ENCODE measurements at places on chromosomes 13 and 19.

DNA sequence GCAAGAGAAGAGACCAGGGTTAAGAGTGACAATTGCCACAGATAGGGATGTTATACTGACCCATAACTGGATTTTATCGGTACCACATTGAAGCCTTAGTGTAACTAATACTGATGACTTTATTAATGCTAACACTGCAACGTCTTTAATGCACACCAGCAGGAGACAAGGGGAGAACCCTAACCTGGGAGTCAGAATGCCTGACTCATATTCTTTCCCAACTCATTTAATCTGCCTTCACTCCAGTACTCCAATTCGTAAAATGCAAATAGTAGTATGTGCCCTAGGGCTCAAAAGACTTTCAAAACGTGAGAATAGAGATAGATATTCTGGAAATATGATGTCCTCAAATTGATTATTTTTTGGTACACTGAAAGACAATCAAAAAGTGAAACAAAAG is 62.4 kb downstream of the GPC6 start:
- DNase-seq: no peak

GRCh38 chr13:19618977-19619376 is 14.5 kb upstream of the MPHOSPH8 start:
- peak; percentile 20 for DNase-seq

- DNase-seq: no peak
These were observed 3.8 kb upstream of the CCDC97 start for GRCh38 chr19:41305927-41306793.

DNA sequence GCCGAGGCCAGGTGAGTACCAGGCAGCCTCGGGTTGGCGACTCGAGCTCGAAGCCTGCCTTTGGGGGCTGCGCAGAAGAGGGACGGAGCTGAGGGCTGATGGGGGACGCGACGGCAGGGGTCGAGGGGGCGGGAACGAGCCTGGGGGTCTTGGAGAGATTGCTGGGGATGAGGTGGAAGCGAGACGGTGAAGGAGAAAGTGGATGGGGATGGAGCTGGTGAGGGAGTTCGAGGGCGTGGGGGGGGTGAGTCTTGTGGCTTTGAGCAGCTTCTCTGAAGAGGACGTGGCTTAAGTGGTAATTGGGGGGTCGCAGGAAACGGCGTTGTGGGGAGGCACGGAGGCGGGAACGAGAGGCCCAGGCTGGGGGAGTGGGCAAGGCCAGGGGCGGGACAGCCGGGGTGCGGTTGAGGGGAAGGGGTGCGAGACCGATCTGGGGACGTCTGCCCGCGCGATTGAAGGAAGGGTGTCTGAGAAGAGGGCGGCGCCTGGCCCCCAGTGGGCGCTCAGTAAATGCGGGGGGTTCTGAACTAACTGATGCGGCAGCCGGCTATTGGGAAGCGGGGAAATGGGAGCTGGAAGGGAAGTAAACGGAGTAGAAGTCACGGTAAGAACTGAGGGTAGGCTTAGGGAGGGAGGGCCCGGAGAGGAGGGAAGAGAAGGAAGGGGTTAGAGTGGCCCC is 426 bp downstream of the MYO9B start:
- DNase-seq: peak; percentile 31

GRCh38 chr13:99339736-99340397 is 32.7 kb upstream of the GPR183 start:
- peak; percentile 70 for DNase-seq

DNA sequence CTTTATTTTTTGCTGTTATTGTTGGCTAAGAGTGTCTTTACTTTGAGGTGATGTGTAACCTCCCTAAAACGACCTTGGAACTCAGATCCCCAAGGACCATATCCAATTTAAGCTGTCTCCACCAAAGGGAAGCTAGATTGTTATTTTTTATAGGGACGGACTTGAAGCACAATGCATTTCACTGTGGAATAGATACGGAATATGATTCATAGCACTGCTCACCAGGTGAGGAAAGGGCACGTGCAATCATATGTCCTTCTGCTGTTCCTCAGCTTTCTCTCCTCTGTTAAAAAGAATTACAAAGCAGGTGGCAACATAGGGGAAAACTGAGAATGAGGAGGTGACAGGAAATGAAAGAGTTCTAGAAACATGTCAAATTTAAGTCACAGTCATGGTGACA is 679.0 kb downstream of the PCDH9 start:
- DNase-seq: no peak

DNA sequence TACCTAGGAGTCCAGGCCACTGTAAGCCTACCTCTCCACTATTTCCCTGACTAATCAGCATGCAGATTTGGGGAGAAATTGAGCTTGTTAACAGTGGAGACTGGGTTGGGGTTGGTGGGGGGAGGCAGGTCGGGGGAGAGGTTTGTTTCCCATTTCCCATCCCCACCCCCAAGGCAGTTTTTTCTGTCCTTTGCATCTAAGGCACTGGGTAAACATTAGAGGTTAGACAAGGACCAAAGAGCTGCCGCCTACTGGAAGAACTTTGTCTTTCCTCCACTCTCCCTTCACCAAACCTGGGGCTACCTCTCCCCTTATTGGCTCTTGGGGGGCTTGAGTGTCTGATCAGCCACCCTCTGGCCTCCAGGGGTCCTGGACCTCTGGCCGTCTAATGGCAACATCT is 953 bp downstream of the KCNN4 start:
- no peak for DNase-seq

DNA sequence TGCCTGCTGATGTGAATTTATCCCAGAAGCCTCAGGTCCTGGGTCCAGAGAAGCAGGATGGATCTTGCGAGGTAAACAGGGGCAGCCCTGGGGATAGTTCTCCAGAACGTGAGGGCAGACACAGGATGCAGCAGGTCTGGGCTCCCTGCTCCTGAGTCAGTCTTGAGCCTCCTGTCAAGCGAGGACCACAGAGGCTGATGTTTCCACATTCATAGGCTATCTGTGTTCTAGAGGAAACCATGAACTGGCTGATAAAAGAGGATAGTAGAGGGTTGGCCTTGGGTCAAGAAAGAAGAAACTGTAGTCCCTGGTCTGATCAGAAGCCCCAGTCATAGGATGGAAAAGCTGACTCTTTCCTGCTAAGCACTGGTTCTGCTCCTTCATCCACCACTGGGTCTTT is 2.2 kb downstream of the ZNF175 start:
- DNase-seq: no peak

DNA sequence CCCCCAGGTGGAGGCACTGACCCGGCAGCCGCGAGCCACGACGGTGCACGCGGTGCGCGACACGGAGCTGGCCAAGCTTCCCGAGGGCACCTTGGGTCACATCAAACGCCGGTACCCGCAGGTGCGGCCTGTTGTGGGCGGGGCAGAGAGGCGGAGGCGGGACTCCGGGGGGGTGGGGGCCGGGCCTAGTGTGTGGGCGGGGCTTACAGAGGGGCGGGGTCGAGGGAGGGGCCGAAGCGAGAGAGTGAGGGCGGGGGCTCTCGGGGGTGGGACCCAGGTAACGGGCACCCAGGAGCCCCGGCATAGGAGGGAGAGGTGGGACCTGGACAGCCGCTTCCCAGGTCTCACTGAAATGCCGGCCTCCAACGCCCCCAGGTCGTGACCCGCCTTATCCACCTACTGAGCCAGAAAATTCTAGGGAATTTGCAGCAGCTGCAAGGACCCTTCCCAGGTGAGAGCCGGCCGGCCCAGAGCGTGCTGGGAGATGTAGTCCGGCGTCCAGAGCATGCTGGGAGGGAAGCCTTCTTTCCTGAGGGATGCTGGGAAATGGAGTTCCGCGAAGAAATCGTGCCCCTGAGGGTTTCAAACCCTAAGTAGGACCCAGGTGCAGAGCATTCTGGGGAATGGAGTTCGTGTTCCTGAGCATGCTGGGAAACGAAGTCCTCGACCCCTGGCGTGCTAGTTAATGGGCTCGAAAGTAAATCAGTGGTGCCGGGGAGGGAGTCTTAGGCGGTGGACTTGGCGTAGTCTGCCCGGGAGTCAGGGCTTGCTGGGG is 15.7 kb downstream of the PNPLA6 start:
- peak; percentile 77 for DNase-seq

DNA sequence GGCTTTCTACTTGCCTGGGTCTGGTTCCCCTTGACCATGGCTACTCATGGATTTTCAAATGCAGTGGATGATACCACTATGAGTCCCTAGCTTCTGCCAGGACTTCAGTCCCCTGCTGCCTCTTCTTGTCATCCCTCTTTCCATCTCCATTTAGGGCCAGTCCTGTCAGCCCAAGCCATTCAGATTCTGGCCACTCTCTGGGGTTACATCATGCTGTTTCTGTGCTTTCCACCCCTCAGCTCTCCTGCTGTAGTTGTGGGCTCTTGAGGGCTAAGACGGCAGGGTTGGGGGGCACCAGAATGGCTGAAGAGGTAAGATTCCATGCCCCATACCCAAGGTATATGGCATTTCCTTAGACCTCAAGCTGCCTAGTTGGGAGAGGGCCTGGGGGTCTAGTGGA is 13.2 kb upstream of the ZNF492 start:
- no peak for DNase-seq

GRCh38 chr19:46624958-46625661 is at the start of gene PTGIR:
Gene PTGIR, minus strand, starts transcription at chr19:46625089. Its CDS starts 864 bp downstream, at chr19:46624225.
- DNase-seq: peak; percentile 45

DNA sequence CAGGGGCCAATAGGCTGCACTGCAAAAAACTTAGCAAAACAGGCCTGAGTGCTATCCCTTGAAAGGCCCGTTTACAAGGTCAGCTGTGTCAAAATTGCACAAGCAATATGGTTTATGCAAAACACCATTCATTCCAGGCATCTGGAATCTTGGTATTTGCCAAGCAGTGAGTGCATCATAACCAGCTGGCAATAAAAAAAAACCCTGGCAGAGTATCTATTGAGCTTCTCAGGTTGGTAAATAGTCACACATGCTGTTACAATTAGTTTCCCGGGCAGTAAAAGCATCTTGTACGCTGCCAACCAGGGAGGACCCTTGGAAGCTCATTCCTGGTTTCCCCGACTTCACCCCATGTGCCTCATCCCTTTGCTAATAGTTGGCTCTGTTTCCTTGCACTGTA is 21.3 kb downstream of the ZNF77 start:
- no peak for DNase-seq

DNA sequence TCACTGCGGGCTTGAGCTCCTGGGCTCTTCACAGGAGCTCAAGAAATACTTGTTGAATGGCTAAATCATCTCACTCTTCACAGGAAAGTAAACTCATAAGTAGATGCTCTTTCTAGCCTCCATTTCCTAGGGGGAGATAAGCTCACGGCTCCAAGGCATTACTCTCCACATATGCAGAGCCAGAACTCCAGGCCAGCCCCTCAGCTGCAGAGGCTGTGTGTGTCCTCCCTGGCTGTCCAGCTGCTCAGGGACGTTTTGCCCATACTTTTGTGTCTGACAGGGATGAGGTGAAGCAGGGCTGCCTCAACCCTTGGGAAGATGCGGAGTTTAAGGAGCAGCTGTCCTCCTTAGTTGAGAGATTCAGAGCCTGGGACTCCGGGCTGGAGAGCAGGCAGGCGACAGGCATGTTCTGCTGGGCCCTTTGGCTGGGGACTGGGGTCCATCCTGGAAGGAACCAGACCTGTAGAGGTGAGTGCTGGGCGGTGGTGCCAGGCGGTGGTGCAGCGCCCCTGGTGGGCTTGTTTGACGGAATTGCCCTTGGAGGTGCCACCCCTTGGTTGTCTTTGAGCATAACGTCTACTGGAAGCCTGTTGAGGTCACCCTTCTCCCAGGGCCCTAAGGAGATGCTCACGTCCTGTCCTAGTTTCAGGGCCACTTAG is 20.5 kb upstream of the SLC15A1 start:
- no peak for DNase-seq

DNA sequence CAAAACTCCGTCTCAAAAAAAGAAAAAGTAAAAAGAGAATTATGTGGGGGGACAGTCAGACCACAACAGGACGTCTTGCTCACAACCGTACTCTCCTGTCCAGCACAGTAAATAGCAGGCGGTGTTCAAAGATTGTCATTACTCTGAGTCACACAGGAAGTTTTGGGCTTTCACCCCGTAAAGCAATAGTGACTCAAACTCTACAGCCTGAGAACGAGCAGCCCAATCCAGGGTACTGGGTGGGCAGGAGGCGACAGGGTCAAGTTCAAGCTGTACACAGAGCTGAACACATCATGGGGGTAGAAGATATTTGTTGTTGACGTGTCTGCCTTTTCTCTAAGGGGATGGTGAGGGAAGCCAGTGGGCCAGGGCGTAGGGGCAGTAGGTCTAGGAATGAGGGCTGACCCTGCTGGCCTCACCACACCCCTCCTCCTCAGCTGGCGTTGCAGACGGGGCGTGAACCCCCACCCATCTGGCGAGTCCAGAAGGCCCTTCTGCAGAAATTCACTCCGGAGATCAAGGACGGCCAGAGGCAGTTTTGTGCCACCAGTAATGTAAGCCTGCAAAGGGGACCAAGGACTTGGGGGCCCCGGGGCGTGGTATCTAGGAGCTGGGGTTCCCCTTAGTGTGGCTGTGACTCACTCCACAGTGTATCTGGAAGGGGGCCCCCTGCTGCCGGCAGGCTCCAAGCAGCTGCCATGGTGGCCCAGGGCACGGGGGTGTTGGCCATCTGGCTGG is 23.3 kb downstream of the PRR12 start:
- DNase-seq: no peak

GRCh38 chr13:66926851-66927524 is 303.1 kb downstream of the PCDH9 start:
- DNase-seq: no peak

GRCh38 chr19:4496304-4496703 is 22.0 kb downstream of the PLIN4 start:
- DNase-seq: no peak

DNA sequence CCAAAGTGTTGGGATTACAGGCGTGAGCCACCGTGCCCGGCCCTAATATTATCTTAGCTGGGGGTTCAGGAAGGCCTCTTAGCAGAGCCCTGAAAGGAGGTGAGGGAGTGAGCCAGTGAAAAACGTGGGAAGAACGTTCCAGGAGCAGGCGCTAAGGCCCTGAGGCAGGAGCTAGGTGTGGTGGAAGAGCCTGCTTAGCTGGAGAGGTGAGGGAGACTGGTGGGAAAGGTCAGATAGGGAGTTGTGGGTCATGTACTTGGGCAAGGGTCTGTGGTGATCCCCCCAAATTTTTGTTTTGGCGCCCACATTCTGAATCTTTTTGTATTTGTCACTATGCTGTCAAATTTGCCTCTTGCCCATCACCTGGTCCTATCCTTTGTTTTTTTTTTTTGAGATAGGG is 5.1 kb upstream of the INAFM1 start:
- no peak for DNase-seq

GRCh38 chr19:29517946-29518345 is 7.8 kb upstream of the VSTM2B start:
- DNase-seq: no peak

- DNase-seq: no peak
These were observed 10.6 kb upstream of the RAB20 start for GRCh38 chr13:110571896-110572777.

- no peak for DNase-seq
These were observed 8.3 kb upstream of the ZNF254 start for GRCh38 chr19:24078680-24079079.

DNA sequence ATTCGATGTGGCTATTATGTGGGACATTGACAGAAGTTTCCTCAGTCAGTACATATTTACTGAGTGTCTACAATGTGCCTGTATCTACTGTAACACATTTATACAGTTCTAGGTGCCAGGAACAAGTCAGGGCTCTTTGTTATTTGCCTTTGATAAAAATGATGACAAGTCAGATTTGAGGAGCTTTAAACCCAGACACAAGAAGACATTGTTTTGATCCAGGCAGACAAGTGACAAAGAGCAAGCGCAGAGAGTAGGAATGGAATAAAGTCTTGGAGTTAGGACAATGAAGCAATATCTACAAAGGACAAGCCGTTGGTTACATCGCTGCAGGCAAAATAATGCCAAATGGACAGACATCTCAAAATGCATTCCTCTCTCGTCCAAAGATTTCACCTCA is 70.1 kb downstream of the ITGBL1 start:
- DNase-seq: no peak

GRCh38 chr13:105336706-105337576 is 1198.5 kb downstream of the EFNB2 start:
- DNase-seq: no peak
